ENCODE measurements at places on chromosomes 6 and 20. TPM values are rescaled to one million over a fixed set of nuclear protein-coding genes. Genes with fewer than 3 reads are reported as not detected.

Gene IL17F
- not detected for polyA plus RNA-seq

- no peak for DNase-seq
These were observed 579.6 kb downstream of the PTPRT start for GRCh38 chr20:42610070-42610469.

GRCh38 chr6:169177516-169178166, 76.0 kb downstream of the THBS2 start:
- no peak for DNase-seq

DNA sequence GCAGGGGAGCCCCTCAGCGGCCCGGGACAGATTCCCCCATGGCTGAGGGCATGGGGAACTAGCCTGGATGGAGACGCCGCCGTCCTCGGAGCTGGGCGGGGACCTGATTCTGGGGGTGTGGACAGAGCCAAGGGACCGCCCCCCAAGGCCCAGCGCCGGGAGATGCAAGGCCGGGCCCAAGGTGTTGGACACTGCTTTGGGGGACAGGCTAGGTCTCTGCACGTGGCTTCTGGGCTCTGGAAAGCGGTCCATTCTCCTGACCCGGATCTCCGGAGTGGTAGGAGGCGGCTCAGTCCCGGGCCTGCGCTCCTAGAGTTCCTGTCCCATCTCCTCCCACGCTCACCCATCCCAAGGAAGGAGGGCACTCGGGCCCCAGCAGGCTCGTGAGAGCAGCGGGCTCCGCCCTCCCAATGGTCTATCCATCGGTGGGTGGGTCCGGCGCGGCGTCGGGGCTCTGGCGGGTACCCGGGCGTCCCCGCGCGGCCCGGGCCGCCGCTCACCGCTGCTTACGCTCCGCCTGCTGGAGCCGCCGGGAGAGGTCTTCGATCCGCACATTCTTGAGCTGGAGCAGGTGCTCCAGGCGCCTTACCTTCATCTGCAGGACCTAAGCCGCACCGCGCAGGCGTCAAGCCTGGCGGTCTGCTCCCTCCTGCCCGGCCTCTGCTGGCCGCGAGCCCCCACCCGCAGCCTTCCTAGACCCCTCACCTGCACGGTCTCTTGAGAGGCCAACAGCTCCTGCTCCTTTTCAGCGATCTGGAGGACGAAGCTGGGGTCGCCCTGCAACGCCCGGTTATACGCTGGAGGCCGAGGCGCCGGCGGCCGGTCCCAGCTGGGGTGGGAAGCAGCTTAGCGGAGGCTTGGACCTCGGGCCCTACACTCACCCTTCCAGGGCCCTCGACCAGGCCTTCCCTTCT, 3.3 kb downstream of the SPEF1 start:
- peak; percentile 75 for DNase-seq

GRCh38 chr6:125323376-125323775, 21.6 kb upstream of the HDDC2 start:
- DNase-seq = no peak

DNA sequence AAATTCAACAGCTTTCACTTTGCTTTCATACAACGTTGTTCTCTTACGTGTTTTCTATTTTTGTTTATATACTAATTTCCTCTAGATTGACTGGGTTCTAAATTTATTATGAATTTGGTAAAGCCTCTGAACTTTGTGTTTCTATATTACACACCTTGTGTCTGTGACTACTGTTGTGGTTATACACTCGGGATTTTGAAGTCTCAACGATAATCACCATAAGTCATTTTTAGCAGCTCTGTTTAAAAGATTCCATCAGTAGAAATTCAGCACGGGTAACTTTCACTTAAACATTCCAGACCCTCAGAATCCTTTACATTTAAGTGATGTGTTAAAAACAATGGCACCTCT, 31.8 kb upstream of the HBS1L start:
- DNase-seq = no peak

DNA sequence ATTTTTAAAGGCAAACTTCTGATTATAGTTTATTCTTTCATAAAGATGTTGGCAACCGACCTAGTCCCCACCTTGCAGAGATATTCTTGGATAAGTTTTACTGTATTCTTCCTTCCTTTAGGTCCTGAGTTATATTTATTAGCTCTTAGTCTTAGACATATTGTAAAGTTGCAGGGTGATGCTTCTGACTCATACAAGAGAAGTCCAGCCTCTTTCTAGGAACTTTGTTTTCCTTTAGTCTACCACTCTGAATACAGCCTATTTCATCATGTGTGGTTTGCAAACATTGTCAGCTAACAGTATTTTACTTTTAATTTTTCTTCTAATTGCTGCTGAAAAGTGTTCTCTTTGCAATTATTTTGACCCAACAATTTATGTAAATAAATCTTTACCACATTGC, 686.7 kb downstream of the COL12A1 start:
- no peak for DNase-seq

All from psoas muscle (tissue), 8 donors.